Activated naive CD8-positive, alpha-beta T cell treated with anti-CD3 and anti-CD28 coated beads, Interleukin-2, amount 10 ng/mL, durations not matched to agents 7 days and 5 days (primary cell): ENCODE measurements at places on chromosomes 3 and 15.

- no peak for DNase-seq
These were observed 489.6 kb upstream of the RASGRP1 start for GRCh38 chr15:39054128-39054732.

DNA sequence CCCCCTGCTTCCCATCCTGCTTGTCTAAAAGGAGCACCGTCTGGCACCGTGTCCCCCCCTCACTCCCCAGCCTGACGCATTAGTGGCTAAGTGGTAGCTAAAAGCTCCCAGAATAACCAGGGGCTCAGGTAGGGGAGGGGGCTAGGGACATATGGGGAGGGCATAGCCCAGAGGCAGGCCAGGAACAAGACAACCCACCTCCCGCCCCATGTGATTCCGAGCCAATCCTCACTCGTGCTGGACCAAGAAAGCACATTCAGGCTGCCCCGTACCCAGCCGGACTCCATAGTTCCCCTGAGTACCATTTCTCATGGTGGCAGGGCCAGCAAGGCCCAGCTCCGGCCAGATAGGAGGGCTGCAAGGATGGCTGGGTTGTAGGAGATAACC lies 11.5 kb downstream of the SEMA7A start:
- no peak for DNase-seq

DNA sequence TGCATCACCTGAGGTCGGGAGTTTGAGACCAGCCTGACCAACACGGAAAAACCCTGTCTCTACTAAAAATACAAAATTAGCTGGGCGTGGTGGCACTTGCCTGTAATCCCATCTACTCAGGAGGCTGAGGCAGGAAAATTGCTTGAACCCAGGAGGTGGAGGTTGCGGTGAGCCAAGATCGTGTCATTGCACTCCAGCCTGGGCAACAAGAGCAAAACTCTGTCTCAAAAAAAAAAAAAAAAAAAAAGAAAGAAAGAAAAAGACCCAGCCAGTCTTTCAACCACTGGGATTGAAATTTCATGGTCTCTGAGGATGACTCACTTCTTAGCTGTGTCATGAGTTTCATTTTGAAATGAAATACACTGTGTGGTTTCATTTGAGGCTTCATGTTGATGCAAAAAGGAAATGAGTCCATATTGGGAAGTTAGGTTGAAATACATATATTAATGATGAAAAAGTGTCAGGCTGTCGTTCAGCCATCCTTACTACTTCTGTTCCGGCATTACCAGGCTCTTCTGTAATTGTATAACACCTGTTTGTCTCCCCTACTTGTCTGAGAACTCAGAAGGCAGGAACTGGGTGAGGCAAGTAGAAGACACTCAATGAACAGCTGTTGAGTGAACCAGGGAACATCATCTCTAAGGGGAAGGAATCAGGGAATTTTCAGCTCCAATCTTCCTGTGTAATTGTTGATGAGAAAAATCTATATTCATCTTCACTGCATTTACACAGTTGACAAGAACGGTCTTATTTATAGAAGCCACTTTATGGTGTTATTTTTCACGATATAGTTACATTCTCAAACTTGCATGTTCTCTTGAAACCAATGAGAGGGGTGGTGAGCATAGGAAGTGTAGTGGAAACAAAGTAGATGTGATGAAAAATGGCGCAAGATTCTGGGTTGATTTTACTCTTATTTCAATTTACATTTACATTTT lies 87.4 kb downstream of the NFKBIZ start:
- peak; percentile 39 for DNase-seq

DNA sequence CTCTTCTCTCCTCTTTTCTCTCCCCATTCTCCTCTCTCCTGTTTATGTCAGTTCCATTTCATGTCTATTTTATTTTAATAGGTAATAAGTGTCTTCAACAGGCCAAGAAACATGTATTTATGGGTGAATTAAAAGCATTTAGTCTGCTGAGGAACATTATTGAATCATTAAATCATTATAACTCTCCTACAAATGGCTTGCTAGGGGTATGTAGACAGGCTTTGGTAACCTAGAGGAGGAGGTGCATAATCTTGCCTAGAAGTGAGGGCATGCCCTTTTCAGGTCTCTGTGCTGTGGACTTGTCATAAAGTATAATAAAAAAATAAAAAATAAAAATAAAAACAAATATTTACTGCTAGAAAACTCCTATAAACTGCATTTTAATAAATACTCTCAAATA lies 88.9 kb upstream of the SNTN start:
- no peak for DNase-seq

GRCh38 chr3:177410730-177411129 lies 213.4 kb upstream of the TBL1XR1 start:
- no peak for DNase-seq

DNA sequence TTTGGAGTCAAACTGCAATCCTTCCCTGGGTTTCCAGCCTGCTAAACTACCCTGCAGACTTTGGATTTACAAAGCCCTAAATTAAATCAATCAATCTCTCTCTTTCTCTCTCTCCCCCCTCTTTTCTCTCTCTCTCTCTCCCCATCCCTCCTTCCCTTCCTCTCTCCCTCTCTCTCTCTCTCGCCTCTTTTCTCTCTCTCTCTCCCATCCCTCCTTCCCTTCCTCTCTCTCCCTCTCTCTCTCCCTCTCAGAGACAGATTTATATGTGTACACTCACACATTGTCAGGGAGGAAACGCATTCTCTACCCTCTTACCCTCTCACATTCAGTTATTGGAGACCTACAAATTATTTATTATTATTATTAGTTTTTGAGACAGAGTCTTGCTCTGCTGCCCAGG lies 47.0 kb downstream of the GRK7 start:
- DNase-seq, result no peak

- DNase-seq, result peak; percentile 35
These were observed 641 bp downstream of the OPA1 start for GRCh38 chr3:193593668-193594030.

GRCh38 chr15:79168922-79169456 lies 78.4 kb upstream of the RASGRF1 start:
- no peak for DNase-seq

DNA sequence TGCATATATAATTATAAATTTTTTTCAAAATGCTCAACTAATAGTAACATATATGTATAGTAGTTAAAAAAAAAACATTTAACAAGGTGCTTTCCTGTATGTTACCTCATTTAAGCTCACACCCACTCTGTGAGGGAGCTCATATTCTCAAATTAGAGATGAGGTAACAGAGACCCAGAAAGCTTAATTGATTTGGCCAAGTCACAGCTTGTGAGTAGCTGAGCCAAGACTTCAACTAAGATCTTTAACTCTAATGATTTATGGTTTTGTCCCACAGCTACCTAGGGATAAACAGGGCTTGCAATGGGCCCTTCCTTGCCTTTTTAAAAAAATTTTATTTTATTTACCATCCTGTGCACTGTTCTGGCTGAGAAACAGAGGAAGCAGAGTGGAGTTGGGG lies 230.0 kb upstream of the GOLIM4 start:
- DNase-seq, result no peak

- no peak for DNase-seq
These were observed 130.2 kb downstream of the KCNAB1 start for GRCh38 chr3:156250550-156250949.

GRCh38 chr3:49378249-49378895 lies 20.2 kb upstream of the GPX1 start:
- DNase-seq, result no peak

GRCh38 chr3:137764001-137764433 lies at the start of gene SOX14:
TSS of gene SOX14 (plus strand) at chr3:137764315. CDS start at chr3:137764785, 470 bp downstream.
- DNase-seq, result peak; percentile 29

DNA sequence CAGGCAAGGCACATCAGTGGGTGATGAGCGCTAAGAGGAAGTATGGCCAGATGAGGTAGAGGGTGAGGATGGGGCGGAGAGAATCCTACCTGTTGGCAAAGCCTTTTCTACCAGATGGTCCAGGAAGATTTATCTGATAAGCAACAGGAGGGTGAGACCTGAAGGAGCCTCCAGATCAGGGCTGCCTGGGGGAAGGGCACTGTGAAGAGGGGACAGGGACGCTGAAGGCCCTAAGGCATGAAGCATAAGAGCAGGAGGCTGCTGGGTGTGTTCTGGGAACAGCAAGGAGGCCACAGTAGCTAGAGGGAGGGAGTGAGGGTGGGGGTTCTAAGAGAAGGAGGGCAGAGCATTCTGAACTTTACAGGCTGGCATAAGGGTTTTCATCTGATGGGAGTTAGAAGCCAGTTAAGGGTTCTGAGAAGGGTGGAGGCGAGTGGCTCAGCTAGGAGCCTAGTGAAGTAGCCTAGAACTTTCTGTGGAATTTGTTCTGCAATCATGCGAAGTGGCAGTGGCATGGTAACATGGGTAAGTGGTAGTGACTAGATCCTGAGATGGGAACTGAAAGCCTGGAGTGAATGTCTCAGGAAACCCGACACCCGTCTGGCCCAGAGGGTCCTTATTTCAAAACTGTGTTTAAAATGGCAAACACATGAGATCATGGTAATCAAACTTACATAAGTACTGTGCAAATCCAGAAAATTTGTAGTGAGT lies 29.9 kb downstream of the CGNL1 start:
- DNase-seq, result no peak

GRCh38 chr3:184011937-184012889 lies 5.5 kb downstream of the ABCC5 start:
- DNase-seq, result no peak

DNA sequence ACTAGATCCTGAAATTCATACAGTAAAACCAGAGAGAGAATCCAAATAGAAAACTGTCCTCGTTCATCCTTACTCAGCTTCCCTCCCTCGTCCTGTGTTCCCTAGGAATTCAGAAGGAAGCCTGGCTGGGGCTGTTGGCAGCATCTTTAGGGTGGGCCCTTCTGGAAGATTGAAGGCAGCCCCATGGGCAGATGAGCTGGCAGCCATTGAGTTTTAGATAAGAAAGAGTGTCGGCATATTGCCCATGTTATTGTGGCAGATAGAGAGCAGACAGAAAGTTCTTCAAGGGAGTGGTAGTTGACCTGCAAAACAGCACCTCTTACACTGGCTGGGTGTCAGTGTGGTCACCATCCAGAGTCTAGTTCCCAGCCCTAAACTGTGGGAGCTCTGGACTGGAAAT lies 23.5 kb downstream of the TMOD2 start:
- no peak for DNase-seq

DNA sequence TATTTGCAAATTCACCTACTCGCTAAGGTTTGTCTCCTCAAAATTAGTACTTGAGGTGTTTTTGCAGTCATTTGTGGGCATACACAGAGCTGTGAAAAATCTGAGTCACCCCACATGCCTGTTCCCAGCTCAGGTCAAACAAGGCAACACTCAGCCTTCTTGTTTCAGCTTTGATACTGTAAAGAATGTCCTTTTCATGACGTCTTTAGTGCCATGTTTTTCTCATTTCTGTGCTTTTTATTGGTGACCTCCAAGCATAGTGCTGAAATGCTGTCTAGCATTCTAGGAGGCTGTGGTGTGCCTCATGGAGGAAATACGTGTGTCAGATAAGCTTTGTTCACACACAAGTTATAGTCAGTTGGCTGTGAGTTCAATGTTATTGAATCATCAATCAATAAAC lies 8.8 kb downstream of the CAPN3 start:
- no peak for DNase-seq

DNA sequence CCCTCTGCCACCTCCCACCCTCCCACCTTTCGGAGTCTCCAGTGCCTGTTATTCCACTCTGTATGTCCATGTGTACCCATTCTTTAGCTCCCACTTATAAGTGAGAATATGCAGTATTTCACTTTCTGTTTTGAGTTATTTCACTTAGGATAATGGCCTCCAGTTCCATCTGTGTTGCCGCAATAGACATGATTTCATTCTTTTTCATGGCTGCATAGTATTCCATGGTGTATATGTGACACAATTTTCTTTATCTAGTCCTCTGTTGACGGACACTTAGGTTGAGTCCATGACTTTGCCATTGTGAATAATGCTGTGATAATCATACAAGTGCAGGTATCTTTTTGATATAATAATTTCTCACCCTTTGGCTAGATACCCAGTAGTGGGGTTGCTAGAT lies 91.0 kb upstream of the UBE3A start:
- no peak for DNase-seq

- no peak for DNase-seq
These were observed 150.2 kb downstream of the GSK3B start for GRCh38 chr3:119944091-119944490.

- DNase-seq, result no peak
These were observed 2.2 kb upstream of the ANKDD1A start for GRCh38 chr15:64909546-64909945.

DNA sequence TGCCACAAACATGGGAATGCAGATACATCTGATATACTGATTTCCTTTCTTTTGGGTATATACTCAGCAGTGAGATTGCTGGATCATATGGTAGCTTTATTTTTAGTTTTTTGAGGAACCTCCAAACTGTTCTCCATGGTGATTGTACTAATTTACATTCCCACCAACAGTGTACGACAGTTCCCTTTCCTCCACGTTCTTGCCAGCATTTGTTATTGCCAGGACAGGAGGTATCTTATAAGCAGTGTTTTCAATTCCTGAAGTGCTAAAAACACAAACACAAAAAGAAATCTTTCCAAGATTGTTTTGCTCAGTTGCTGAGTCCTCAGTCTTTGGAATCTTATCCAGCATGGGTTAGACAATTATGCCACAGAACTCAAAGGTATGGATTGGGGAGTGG lies 13.5 kb downstream of the GTF2E1 start:
- DNase-seq, result no peak

DNA sequence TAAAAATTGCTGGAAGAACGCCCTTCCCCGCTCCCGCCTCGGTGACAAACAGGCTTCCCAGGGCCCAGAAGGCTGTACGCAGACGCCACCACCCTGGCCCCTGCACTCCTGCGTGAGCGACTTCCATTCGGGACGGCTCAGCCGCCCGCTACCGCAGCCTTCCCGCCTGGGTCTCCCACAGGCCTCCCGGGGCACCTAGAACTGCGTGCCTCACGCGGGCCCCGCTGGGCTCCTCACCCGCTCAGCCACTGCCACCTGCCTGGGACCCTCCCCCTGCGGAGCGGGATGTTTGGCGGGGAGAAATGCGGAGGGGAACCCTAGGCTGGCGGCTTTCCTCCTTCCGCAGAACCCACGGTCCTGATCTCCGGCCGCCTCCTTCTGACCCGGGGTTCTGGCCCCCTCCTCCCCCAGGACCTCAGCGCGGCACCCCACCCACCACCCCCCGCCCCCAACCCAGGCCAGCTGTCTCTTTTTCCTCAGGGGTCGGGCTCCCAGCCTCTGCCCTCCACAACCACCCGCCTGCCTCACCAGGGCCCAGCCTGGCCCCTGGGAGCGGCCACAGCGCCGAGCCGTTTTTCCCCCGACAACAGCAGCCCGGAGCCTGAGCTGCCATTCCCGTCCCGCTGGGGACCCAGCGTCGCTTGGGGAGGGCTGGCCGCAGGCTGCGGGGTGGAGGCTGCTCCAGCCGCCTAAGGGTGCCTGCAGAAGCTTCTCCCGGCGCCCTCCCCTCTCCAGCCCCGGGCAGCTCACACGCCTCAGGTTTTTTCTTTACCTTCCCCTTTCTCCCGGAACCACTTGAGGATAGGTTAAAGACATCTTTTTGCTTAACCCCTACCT lies 27.6 kb upstream of the RAB7A start:
- peak; percentile 42 for DNase-seq

- DNase-seq, result no peak
These were observed 143.1 kb upstream of the CHRNA7 start for GRCh38 chr15:31887246-31887645.

- no peak for DNase-seq
These were observed 405.7 kb downstream of the LSAMP start for GRCh38 chr3:116039651-116039985.
